ENCODE measurements at places on chromosomes 6 and 20. TPM values are rescaled to one million over a fixed set of nuclear protein-coding genes. Genes with fewer than 3 reads are reported as not detected.

DNA sequence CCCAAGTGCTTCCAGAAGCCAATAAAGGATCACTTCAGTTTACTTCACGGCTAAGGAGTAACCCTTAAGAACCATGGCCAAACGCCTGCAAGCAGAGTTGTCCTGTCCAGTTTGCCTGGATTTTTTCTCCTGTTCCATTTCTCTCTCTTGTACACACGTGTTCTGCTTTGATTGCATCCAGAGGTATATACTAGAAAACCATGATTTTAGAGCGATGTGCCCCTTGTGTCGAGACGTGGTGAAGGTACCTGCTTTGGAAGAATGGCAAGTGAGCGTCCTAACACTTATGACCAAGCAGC lies 2.5 kb downstream of the RFPL4B start:
- DNase-seq, result no peak

DNA sequence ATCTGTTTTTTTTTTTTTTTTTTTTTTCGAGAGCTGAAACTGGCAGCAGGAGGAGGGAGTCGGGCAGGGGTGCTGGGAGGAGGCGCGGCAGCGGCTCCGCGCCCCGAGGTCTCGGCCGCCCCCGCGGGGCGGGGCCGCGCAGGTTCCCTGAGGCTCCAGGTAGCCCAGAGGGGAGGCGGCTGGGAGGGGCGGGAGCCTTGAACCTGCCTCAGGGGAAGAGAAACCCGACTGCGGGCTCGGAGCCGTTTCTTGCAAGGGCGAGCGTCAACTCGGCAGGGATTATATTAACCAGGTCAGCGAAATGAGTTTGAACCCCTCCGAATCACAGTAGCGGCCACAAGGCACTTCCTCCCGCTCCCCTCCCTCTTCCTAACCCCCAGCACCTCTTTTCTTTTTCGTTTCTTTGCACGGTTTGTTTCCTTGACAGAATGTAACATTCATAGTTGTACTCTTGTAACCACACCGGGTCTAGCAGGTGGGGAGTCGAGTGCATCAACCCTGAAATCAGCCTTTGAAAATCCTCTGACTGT lies 2.0 kb downstream of the MYB start:
- DNase-seq, result no peak

DNA sequence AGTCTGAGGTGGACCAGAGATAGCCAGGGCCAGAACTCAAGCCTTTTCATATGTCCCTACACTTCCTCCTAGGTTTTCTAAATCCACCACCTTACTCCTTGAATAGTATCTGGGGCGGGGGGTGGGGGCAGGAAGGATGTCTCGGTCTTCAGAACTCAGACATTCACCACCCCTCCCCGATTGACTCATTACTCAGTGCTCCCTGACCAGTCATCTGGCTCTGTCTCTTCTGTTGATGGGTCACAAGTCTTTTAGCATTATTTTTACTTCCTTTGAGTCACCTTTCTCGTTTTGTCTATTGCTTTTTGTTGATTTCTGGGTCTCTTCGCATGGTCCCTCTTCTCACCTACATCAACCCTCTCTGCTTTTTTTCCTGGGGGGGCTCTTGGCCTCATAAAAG lies 23.3 kb downstream of the NOX3 start:
- DNase-seq, result no peak

DNA sequence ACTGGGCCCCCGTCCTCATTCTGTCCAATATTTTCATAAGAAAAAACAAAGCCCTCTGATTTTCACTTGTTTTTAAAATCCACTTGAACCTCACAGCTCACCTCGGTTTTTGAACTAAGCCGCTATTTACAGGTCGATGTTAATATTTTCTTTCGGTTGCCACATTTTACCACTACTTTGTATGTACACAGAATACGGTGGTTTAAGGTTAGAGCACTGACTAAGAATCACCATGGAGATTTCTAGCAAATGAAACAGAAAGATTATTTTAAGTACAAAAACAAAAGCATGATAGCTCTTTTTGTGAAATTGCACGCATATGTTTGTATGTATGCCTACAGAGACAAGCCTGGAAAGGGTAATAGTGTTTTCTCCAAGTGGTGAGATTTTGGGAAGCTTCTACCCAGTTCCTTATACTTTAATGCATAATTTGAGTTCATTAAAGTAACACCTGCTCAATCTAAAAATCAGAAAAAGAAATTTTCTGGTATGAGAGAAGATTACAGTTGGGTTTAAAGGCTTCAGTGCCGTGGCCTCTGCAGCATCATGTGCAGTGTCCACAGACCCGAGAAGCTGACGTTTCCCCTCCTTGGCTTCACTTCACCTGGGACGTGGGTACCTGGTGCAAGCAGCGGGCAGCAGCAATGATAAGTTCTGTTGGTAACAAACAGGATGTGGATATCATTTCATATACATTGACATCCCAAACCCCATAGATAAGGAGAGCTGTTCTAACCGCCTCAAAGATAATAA lies 144.0 kb downstream of the UST start:
- DNase-seq, result no peak

GRCh38 chr6:43070028-43070632 lies 6.0 kb upstream of the PTK7 start:
- DNase-seq, result no peak

GRCh38 chr6:36224918-36225461 lies 28.4 kb downstream of the BRPF3 start:
- DNase-seq, result no peak

DNA sequence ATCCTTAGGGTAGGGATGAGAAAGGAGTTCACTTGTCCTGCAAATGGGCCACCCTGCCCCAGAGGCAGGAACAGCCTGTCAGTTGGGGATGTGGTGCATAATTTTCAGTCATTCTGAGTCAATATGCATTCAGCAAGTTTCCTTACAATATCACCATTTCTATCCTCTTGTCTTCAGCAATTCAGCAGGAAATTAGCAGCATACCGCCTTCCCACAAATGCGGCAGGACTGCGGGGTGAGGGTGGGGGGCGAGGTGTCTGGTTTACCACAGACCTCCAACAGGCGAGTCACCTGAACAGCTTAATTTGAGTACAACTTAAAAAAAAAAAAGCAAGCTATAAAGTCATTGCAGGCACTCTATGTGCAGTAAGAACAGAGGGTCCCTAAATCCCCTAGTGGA lies 126.8 kb downstream of the MAP3K7 start:
- DNase-seq, result no peak

DNA sequence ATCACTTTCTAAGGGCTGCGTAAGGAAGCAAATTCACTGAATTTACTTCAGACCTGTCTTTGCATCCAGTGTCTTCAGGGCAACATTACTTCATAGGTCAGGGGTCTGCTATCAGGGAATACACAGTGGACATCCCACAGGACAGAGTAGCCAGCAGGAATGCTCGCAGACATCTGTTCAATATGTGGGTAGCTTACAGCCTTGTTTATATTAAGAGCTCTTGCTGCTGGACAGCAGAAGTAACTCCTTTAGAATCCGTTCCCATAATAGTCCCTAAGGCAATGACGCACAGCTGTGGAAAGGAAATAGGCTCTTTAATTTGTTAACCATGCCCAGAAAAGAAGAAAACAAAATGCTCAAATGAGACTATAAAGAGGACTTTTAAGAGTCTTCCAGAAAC lies 198.7 kb downstream of the MOXD1 start:
- DNase-seq, result no peak

DNA sequence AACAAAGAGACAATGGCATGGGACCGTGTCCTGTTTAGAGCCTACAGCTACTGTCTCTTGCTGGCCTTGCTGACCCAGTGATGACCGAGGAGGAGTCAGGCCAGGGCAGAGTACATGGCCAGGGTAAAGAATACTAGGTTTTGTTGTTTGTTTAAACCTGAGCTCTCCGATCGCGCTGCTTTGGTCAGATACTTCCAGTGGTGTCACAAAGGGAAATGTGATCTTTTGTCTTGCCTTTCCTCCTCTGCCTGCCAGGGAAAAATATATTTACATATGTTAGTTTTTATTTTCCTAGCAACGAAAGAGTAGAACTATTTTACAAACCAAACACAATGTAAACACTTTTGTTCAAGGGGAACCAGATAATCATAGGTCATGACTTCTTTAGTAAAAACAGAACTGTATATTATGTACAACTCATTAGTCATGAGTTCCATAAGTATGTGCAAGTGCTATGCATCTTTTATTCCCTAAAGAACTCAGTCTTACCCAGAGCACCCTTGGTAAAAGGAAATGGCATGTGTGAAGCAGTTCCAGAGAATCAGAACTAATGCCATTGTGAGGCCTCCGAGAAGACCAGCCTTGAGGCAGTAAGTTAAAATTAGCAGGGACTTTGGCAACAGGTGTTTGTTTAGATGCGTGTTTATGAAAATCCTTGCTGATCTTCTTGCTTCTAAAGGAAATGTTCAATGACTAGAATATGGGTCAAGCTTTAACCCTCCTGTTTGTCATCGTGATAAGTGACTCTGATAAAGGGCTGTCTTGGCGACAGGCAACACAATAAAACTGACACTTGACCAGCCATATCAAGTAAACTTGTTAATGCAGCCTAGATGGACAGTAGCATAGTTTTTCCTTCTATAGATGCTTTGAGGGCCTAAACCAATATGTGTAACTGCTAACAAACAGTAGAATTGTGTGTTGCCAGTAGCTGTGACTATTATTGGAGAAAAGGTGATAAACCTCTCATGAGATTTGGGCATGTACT lies 204.6 kb downstream of the NKAIN2 start:
- DNase-seq, result no peak

GRCh38 chr6:147283460-147283859 lies 79.2 kb downstream of the STXBP5 start:
- DNase-seq, result no peak

DNA sequence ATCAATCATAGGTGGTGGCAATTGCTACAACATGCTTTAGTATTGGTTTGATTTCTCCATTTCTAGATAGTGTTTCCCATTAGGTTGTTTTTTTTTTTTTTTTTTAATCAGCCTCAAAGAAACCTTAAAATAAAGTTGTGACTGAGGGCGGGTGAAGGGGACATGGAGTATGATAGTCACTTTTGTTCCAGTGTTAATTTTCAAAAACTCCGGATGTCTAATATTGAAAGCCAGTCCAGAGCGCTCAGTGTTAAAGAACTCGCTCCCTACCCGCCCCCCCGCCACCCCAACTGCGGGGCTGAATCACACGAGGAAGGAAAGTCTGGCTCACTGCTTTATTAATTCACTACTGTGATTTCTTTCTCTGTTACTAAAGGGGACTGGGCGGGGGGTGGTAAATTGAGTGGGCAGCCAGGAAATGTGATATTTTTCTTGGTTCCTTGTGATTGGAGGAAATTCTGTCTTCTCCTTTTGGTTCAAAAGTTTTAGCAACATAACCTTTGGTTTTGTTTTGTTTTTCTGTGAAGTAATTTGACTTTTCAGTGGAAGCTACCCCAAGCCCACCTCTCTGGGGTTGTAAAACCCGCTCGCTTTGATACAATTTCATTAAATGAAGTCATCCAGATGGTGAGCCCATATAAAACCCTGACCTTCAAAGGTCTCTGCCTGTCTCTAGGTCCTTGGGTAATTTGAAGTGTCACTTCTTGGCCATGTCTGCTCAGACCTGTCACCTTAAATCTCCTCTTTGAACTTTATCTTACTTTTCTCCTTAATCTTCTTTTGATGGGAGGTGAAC lies 38.0 kb downstream of the TNFAIP3 start:
- no peak for DNase-seq

- DNase-seq, result no peak
Observed at GRCh38 chr20:7940341-7940740, at the start of gene HAO1. TSS of gene HAO1 (minus strand) at chr20:7940458. CDS start at chr20:7940422, 36 bp downstream.

GRCh38 chr20:13111249-13111911 lies 102.6 kb downstream of the SPTLC3 start:
- DNase-seq, result no peak

GRCh38 chr20:57319584-57319983 lies 10.0 kb upstream of the SPO11 start:
- DNase-seq, result no peak

Gene PLCB1
- 13.7 TPM for total RNA-seq

Gene TRIM31
- total RNA-seq, result not detected

Gene NKAIN4
- 44.0 TPM for total RNA-seq

Gene EYS
- total RNA-seq, result 0.40 TPM

Gene B3GAT2
- total RNA-seq, result 1.2 TPM

Gene ARMC2
- 10.0 TPM for total RNA-seq

Gene WFDC5
- not detected for total RNA-seq

Gene RFX6
- total RNA-seq, result not detected
